Activated CD4-positive, CD25-positive, alpha-beta regulatory T cell (primary cell): ENCODE measurements at places on chromosomes 11 and 22.

DNA sequence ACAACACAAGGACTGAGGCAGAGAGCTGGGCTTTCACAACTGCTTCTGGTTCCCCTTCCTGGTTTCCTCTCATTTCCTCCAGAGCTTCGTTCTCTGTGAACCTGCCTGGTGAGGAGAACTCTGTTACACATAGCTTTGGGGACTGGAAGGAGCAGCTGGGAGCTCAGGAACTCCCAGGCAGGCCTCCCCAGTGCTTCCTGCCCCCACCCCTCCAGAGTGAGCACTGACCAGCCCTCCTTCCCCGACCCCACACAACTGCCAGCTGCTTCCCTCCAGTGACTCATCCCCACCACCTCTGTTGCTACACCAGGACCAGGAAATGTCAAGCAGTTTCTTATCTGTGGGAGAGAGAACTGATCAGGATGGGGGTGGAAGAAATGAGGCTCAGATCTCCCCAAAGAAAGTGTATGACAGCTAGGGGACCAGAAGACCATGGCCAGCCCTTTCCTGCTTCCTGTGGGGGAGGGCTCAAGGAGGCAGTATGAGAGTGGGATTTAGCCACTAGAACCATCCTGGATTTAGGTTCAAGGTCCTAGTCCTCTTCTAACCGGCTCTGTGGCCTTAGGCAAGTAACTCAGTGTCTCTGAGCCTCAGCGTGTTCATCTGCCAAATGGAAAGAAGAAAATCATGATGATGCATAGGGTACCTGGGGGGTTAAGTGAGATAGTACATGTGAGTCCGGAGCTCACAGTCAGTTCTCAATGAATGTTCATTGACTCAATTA lies 4.5 kb upstream of the TP53I11 start:
- no peak for DNase-seq

- no peak for DNase-seq
Measured at GRCh38 chr11:27777033-27777432, 76.8 kb upstream of the BDNF start.

DNA sequence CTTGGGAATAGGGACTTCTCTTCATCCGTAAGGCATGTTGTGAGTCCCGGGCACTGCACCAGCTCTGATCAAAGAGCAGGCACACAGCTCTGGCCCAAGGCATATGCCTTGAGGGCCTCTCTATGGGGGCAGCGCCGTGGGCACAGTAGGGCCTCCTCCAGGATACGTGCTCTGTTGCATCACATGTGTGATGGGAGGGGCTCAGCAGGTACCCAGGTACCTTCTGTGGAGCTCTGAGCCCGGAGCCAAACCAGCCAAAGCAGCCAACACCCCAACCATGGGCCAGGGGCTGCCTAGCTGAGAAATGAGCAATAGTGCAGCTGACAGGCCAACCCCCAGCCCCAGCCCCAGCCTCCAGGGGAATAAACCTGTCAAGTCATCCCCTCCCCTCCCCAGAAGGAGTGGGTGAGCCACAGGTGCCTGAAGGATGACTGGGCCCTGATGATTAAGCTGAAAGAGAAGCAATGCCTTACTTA lies 79.7 kb upstream of the SHISAL1 start:
- no peak for DNase-seq

- DNase-seq: no peak
Measured at GRCh38 chr11:16771350-16772140, 33.1 kb downstream of the C11orf58 start.

DNA sequence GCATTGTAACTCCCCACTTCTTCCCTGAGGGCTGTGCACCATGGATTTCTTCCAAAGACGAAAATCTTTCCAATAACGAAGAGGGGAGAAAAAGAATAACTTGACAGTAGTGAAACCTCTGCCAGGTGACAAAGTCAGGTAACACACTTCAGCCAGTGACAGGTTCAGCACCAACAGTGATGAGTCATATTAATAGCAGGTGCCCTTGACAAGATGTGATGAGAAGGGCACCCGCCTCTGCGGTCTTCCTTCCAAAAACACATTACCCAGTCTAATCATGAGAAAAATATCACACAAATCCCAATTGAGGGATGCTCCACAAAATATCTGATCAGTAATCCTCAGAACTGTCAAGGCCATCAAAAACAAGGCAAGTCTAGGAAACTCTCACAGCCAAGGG lies 157.8 kb downstream of the EFCAB6 start:
- DNase-seq: no peak

DNA sequence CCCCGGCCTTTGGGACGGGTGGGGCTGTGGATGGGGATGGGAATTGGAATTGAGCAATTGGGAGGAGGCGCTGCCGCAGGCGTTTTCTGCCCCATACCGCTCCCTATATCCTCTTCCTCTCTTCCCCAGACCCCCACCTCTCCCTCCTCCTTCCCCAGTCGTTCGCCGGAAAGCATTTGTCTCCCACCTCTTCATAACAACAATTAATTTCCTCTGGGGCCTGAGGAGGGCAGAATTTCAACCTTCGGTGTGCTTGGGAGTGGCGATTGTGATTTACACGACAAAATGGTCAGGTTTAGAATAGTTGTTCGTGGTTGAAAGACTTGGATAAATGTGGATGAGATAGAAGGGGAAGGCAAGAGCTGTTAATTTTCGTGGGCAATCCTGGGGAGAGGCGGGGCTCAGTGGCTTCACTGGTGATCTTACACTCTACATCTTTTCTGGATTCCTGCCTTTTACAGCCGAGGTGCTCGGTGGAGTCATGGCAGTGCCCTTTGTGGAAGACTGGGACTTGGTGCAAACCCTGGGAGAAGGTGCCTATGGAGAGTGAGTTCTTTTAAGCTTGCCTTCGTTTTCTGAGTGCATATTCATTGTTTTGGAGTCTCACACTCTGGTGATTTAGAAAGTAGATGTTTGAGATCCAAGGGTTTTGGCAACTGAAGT lies 1.5 kb downstream of the CHEK1 start:
- DNase-seq: no peak

GRCh38 chr11:102780491-102780918 lies at the start of gene MMP10:
Gene MMP10, minus strand, starts transcription at chr11:102780628. Its CDS starts 37 bp downstream, at chr11:102780591.
- DNase-seq: no peak

DNA sequence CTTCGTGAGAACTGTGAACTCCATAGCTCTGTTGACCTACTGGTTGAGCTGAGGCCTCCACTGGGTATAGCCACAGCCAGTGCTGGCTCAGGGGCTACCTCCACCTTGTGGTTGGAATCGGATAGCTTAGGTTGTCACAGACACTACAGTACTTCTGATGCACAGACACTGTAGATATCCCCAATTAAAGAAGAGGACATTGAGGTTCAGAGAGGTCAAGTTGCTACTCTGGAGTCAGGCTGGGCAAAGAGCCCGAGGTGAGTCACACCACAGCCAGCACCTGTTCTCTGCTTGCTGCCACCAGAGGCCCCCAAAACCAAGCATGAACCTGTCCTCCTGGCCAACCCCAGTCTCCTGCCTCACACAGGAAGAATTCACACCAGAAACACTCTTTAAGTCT lies 5.4 kb downstream of the UFD1 start:
- no peak for DNase-seq

DNA sequence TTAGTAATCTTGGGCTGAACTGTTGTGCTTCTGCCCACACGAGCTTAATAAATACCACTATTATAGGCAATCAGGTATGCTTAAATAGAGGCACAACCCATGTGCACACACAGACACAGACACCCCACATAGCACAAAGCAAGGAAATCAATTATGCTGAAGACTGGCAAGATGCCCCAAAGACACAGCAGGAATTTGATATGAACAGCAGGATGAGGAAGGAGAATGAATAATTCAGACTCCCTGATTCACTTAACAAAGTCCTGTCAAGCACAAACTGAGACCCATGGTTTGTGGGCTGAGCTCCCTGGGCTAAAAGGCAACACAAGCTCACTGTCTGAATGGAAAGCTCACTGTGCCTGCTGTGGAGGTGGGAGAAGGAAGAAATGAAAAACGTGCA lies 42.5 kb downstream of the RBFOX2 start:
- DNase-seq: no peak

DNA sequence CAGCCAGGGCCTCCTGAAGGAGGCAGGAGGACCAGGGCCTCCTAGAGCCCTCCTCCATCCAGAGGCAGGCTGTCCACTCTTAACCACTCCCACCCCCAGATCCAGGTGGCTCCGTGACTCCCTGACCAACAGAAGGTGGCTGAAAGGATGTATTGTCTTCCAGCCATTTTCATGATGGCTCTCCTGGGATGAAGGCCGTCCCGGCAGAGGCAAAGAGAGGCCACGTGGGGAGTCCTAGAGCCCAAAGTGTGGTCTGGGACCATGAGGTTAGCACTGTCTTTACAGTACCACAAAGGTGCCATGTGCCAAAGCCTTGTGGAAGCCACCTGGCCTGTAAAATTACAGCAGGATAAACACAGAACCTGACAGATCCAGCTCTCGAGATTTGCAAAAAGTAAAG lies 42.3 kb downstream of the DUSP8 start:
- DNase-seq: no peak

GRCh38 chr11:10669258-10670033 lies 24.1 kb downstream of the IRAG1 start:
- DNase-seq: no peak

GRCh38 chr11:81497202-81497804 lies 1236.4 kb downstream of the FAM181B start:
- DNase-seq: no peak

- no peak for DNase-seq
Measured at GRCh38 chr11:17001806-17002205, 12.4 kb downstream of the PLEKHA7 start.

DNA sequence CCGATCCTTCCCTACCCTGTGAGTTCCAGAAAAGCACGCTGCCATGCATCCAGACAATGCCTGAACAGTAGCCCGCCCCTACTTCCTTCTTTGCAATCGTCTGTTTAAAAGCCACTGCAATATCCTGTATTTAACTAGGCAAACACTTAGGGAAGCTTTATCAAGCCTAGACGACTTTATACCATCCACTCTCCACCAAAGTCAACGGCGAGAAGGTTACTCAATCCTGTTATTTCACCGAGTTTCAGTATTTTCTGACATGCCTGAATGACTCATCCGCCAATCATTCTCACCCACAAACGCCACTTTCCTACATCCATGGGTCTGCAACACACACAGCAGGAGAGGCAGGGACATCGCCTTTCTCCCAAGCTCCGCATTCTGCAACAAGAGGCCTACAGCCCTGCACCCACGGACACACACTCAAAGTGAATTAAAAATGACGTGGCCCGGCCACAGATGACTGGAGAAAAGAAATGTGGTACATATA lies 9.3 kb downstream of the CELSR1 start:
- no peak for DNase-seq

- DNase-seq: no peak
Measured at GRCh38 chr22:29195964-29196666, 9.6 kb upstream of the EMID1 start.

GRCh38 chr22:43226377-43227238 lies 39.7 kb upstream of the TTLL12 start:
- no peak for DNase-seq

DNA sequence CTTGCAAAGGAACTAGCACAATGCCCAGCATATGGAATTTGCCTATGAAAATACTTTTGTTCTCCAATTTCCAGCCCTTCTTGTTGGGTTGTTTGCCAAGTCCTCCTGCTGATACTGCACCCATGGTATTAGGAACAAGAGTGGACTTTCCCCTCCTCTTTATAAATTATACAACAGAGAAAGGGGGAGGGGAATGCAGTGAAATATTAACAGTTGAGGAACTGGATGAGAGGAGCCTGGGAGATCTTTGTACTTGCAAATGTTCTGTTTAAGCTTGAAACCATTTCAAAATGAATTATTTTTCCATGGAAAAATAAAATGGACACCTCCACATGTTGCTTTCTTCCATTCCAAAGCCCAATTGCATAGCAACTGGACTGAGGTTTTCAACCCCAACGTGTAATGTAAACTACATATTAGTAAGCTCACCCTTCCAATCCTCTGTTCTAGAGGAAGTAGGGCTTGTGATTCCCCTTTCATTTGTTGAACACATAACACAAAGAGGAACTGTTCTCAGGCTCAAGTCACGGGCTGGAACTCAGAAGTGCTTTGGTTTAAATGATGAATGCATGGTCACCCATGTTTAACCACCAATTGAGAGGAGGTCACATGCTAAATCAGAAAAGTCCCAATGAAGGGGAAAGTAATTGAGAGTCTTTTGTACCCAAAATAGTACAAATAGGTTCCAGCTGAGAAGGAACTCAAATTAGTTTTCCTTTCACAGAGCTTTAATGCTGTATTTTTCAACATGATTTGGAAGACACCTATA lies 66.2 kb upstream of the ZC3H12C start:
- DNase-seq: no peak

DNA sequence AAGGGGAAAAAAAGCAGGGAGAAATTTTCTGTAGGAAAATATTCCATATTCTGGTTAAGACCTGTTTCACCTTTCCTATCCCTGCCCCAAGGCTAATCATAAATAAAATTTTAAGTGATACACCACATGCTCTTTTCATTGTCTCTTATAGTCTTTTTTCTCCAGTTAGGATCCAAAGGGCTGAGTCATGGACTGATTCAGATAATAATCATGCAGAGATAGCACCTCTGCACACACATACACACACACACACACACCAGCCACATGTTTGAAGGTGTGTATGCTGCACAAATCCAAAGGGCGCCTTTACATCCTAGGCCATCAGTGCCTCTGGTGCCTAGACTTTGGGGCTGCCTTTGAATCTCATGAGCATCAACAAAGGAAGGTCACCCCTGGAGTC lies 35.5 kb upstream of the CWF19L2 start:
- no peak for DNase-seq

- DNase-seq: no peak
Measured at GRCh38 chr11:102420547-102420946, 32.0 kb downstream of the TMEM123 start.

GRCh38 chr11:33772300-33772699 lies 2.0 kb downstream of the FBXO3 start:
- no peak for DNase-seq
